ENCODE measurements at places on chromosomes 4 and X.

DNA sequence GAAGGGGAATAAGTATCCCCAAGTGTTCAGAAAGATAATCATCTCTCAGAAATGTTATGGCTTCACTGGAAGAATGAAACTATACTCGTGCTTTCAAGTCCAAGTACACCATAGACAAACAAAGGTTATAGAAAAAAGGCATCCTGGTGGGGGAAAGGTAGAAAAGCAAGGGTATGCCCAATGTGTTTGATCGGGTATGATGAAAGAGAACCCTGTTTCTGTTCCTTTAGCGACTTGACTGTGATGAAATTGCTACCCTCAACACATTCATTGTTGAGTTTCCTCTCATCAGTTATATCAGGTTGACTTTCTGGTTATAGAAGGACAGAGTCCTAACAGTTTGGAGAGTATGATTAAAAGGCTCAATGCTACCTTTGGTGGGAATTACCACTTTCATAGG lies 464.3 kb downstream of the GRXCR1 start:
- no peak for DNase-seq

GRCh38 chrX:27186671-27187070 lies 276.5 kb downstream of the PPP4R3C start:
- no peak for DNase-seq

DNA sequence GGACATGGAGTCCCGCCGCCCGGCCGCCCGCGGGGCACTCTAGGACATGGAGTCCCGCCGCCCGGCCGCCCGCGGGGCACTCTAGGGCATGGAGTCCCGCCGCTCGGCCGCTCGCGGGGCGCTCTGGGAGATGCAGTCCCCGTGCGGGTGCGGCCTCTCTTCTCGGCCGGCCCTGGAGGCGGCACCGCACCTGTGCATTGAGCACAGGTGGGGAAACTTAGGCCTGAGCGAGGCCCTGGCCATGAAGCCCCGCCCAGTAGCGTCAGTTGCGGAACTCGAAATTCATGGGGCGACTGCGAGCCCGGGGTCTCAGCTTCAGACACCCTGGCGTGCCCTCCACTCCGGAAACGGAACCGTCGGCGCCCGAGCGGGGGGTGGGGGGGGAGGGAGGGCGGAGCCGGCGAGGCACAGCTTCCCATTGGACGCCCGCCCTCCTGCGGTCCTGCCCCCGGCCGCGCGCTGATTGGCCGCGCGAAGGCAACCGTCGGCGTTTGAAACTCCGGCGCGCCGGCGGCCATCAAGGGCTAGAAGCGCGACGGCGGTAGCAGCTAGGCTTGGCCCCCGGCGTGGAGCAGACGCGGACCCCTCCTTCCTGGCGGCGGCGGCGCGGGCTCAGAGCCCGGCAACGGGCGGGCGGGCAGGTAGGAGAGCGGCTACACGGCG lies at the start of the genes TACC3 and TMEM129:
TACC3 (plus strand) TSS at position 519 of the 663 bp plus-strand sequence. CDS start 1,901 bp downstream, outside the sequence.
TMEM129 (minus strand) TSS at position 321 of the 663 bp plus-strand sequence. CDS start 486 bp downstream, outside the sequence.
- peak; percentile 97 for DNase-seq

- DNase-seq = no peak
Measured at GRCh38 chr4:155032521-155033229, 175.8 kb upstream of the NPY2R start.

DNA sequence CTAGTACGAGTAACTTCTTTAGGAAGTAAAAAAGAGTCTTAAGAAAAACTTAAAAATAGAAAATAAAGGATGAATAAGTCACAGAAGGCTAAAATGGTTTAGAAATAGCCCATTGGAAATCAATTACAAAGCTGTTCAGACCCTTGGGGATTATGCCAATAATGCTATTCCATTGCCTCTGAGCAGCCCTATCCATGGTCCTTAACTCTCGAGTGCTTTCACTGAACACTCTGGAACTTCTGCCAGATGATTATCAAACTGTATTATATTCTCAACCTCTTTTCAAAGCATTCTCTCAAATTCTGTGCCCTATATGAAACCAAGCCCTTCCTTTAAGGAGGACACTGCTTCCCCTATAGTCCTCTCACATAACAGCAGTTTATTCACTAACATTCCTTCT lies 17.0 kb downstream of the SLC9B1 start:
- DNase-seq = no peak

GRCh38 chr4:129179276-129179675 lies 83.3 kb downstream of the C4orf33 start:
- DNase-seq = no peak

- DNase-seq = peak; percentile 76
Measured at GRCh38 chr4:110472583-110473329, 3.2 kb upstream of the ENPEP start.

DNA sequence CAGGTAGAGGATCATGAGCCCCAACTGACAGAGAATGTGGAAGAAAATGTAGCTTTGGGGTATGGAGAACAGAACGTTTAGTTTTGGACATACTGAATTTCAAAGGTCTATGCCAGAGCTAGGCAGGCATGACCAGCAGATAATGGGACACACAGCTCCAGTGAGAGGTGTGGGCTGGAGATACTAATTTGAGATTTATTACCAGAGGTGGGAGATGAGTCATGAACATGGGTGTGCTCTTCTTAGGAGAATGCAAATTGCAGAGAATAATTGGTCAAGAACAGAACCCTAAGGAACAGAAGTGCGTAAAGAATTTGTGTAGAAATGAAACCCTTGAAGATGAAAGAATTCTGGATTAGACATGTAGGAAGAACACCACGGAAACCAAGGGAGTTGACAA lies 125.2 kb downstream of the PACRGL start:
- DNase-seq = no peak

DNA sequence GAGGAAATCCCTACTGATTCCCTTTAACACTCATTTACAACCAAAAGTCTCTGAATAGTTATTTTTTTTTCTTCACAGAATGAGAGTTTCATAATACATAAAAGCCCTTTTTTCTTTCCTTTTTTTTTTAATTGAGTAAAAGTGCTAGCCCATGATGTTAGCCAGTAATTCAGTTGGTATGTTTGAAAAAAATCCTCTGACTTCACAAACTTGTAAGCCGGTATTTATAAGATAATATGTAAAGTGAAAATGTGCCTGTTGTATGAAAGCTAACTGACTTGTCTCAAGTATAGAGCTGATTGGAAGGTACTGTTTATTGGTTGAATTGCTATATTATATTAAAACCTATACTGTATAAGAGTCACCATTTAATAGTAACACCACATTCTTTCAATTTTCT lies 70.2 kb upstream of the NEIL3 start:
- DNase-seq = no peak

GRCh38 chr4:135515295-135515694 lies 1313.7 kb upstream of the PABPC4L start:
- no peak for DNase-seq

DNA sequence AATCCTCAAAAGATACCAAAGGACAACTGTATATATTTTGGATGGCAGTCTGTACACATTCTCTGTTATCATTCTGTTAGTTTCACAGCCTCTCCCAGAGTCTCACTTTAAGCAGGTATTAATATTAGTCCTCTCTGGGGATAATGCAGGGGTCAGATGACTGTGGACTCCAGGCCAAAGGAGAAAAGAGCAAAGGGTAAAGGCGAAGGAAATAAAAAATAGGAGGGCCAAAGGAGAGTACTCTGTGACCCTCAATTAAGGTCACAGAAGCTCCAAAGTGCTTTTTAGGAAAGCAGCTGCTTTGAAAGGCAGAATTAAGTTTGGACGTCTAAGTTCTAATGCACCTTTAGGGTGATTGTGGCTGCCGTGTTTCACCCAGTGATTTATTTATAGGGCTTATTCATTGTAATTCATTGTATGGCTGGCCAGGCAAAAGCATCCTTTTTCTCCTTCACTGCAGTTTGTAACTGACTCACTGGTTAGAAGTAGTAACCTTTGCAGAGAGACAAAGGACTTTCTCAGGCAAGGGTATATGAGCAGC lies 7.8 kb downstream of the MSMO1 start:
- DNase-seq = no peak

GRCh38 chrX:79182616-79183015 lies 38.1 kb downstream of the GPR174 start:
- DNase-seq = no peak

- no peak for DNase-seq
Measured at GRCh38 chr4:2322841-2323240, 60.9 kb upstream of the MXD4 start.

- DNase-seq = no peak
Measured at GRCh38 chrX:103737696-103738095, 27.0 kb downstream of the TMEM31 start.

DNA sequence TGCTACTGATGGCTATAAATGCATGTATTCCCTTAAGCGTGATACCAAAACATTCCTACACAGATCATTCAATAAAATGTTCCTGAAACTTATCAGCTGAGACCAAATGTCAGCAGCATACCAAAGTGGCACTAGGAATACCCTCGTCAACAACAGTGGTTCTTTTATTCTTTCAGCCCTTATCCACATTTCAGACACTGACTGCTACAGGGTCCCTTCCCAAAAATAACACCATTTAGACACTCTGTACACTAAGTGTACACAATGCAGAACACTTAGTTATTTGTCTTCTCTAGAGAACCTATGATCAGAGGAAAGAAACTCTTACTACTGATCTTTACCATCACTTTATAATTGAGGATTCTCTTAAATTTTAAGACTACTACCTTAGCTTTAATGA lies 94.1 kb downstream of the ATRX start:
- no peak for DNase-seq

DNA sequence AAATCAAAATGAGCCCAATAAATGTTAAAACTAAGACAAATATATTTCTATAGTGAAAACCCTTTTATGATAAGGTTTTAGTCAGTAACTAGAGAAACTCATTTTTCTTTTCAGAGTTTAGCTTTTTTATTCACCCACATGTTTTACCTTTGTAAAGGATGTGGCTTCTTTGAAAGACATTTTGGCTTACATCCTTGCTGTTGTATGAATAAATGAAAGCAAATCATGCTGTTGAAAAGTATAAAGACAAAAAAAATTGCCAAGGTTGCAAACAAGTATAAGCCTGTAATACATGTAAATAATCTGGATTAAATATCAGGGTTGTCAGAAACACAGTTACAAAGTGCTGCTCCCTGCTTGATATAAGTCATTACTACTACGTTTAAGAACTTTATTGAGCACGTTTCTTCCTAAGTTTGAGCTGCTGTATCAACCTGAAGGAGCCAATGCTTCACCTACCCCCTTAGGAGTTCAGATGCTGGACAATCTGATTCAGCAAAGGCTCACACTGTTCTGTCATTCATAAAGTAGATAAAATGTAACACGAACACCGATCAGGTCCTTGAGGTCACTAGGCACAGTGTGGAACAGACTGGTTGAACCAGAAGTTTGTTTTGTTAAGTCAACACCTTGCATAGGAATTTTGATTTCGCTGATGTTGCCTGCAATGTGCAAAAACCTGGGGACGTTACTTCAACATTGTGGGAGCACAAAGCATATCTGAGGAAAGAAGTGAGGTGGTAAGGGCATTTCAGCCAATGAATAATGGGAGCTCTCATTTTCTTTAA lies 321.2 kb upstream of the BMP3 start:
- no peak for DNase-seq

DNA sequence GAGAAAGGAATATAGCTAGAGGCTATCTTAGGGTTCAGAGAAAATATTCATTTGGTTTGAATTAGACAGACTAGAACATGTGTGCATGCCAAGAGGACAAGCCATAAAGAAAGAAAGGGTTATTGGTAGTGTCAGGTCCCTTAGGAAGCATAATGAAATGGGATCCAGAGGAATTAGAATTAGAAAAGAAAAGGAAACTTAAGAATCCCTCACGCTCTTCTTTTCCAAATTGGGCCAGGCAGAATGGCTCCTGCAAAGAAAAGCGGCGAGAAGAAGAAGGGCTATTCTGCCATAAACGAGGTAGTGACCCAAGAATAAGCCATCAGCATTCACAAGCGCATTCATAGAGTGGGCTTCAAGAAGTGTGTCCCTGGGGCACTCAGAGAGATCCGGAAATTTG lies 4.9 kb upstream of the ABCG2 start:
- DNase-seq = no peak

- DNase-seq = no peak
Measured at GRCh38 chr4:74394476-74395136, 29.7 kb downstream of the EREG start.

DNA sequence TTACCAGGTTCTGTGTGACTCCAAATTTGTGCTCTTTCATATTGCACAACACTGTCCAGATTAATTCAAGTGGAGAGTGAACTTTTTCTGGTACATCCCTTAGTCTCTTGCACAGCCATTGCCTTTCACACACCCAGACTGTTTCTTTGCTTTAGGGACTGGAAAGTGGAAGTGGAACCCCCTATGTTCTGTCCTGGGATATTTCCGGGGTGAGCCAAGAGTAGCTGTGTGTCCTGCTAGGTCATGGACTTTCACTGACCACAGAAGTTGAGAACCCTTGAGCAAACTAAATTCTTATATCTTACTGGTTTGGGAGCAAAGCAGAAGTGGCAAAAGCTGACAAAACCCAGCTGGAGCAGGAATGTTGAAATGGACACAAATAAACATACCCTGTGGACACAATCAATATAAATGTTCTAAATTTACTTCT lies 10.3 kb upstream of the VSIG4 start:
- DNase-seq = peak; percentile 43

GRCh38 chrX:150766351-150767044 lies 73.3 kb downstream of the MTMR1 start:
- no peak for DNase-seq

Measured in left lobe of liver (tissue), 2 donors.